ENCODE measurements at places on chromosomes 5 and 9. TPM values are rescaled to one million over a fixed set of nuclear protein-coding genes. Genes with fewer than 3 reads are reported as not detected.

GRCh38 chr5:171400169-171400568 lies 12.5 kb downstream of the NPM1 start:
- no peaks in the 10 kb centered on the region for H3K27me3 ChIP-seq
- no peak overlapping the region for H3K27ac ChIP-seq
- peaks cover 7% of the 10 kb centered on the region for H3K4me1 ChIP-seq
- H3K36me3 ChIP-seq: peaks cover 75% of the 10 kb centered on the region

DNA sequence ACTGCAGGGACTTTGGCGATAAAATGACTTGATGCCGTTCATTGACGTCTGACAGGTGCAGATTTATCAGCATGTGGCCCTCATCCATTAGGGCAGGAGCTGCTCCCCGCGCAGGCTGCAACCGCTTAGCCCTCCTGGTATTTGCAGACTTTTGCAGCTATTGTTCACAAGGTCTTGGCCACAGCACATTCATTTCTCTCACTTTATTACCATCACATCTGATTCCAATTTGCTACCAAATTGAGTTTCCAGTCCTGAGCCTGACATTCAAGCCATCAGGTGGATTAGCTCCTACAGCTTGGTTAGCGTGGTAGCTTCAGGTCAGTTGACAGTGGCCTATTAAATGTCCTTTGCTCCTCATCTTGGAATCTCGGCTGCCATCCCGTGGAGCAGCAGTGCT lies 299.2 kb downstream of the CD180 start:
- H3K4me1 ChIP-seq: no peaks in the 10 kb centered on the region
- no peak overlapping the region for H3K27ac ChIP-seq
- no peak overlapping the region for H3K4me3 ChIP-seq
- no peaks in the 10 kb centered on the region for H3K36me3 ChIP-seq
- H3K27me3 ChIP-seq: no peaks in the 10 kb centered on the region

- DNase-seq: no peak
- H3K36me3 ChIP-seq: peaks cover 18% of the 10 kb centered on the region
- no peaks in the 10 kb centered on the region for H3K27me3 ChIP-seq
Observed at GRCh38 chr9:87659534-87660419, 66.1 kb upstream of the CTSL start.

GRCh38 chr9:114503522-114504340 lies 1.5 kb downstream of the WHRN start:
- H3K27ac ChIP-seq: peak overlapping the region; percentile 91
- DNase-seq: no peak
- peaks cover 23% of the 10 kb centered on the region for H3K4me1 ChIP-seq
- H3K27me3 ChIP-seq: peaks cover 5% of the 10 kb centered on the region
- peaks cover 7% of the 10 kb centered on the region for H3K36me3 ChIP-seq
- H3K4me3 ChIP-seq: peak overlapping the region; percentile 60

- H3K27me3 ChIP-seq: no peaks in the 10 kb centered on the region
- no peak overlapping the region for H3K27ac ChIP-seq
- no peaks in the 10 kb centered on the region for H3K4me1 ChIP-seq
Observed at GRCh38 chr9:80242022-80242421, 670.3 kb downstream of the TLE4 start.

DNA sequence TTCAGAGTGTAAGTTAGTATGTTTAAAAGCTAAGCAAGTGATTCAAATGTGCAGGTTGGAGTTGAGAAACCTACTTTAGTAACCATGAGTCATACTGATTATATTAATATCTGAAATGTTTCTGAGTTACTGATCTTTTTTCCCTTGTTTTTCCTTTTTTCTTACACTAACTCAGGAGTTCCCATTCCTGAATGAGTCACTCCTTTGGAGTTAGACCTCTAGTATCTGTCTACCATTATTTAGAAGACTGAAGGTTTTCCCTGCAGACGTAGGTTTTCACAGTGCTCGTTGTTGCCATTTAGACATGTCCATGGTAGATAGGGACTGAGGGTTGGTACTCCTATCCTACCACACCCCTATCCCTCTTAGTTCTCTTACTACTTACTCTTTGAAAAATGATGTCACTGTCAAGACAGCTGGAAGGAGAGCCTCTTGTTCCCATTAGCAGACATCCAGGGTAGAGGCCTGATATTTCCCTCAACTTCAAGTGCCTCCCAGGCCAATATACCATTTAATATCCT lies 20.2 kb downstream of the OCLN start:
- H3K36me3 ChIP-seq: no peaks in the 10 kb centered on the region
- no peak overlapping the region for H3K27ac ChIP-seq
- no peaks in the 10 kb centered on the region for H3K4me1 ChIP-seq
- H3K27me3 ChIP-seq: peaks cover 3% of the 10 kb centered on the region
- DNase-seq: no peak

DNA sequence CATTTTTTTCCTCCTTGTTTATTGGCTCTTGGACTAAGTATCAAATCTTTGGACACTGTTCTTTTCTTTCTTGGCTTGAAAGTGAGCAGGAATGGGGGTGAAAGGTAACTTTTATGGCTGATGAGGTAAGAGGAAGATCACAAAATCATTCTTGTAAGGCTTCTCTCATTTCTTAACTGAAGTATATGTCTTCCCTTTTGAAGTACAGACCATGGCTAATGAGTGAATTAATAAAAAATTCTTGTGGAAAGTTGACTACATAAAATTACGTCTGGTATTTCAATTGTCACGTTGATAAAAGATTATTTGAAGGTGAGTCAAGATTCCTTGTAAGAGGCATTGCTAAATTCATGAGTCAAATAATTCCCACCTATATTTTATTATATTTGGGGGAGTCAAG lies 25.1 kb downstream of the VCAN start:
- DNase-seq: no peak
- H3K4me3 ChIP-seq: no peak overlapping the region
- no peaks in the 10 kb centered on the region for H3K36me3 ChIP-seq
- no peaks in the 10 kb centered on the region for H3K4me1 ChIP-seq
- H3K27ac ChIP-seq: no peak overlapping the region

GRCh38 chr9:32218100-32218767 lies 166.2 kb upstream of the ACO1 start:
- no peaks in the 10 kb centered on the region for H3K27me3 ChIP-seq
- DNase-seq: no peak
- H3K4me3 ChIP-seq: no peak overlapping the region
- H3K36me3 ChIP-seq: no peaks in the 10 kb centered on the region
- H3K4me1 ChIP-seq: no peaks in the 10 kb centered on the region

DNA sequence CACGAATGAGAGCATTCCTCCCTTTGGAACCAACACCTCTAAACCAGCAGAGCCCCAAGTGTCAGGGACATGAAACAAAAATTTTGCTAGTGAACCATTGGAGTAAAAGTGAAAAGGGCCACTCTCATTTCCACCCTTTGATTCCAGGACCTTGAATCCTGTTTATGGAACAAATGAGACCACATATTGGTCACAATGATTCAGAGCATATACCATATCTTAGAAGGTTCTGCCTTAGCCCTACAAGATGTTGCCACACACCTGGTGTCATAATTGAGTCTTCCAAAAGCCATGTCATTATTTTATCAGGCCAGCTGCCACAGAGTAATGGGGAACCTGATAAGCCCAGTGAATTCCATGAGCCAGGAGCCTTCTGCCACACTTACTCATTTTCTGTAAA lies 66.3 kb upstream of the ZBTB43 start:
- H3K4me3 ChIP-seq: no peak overlapping the region
- H3K4me1 ChIP-seq: no peaks in the 10 kb centered on the region
- H3K27me3 ChIP-seq: peaks cover 10% of the 10 kb centered on the region
- no peaks in the 10 kb centered on the region for H3K36me3 ChIP-seq
- DNase-seq: no peak
- no peak overlapping the region for H3K27ac ChIP-seq

DNA sequence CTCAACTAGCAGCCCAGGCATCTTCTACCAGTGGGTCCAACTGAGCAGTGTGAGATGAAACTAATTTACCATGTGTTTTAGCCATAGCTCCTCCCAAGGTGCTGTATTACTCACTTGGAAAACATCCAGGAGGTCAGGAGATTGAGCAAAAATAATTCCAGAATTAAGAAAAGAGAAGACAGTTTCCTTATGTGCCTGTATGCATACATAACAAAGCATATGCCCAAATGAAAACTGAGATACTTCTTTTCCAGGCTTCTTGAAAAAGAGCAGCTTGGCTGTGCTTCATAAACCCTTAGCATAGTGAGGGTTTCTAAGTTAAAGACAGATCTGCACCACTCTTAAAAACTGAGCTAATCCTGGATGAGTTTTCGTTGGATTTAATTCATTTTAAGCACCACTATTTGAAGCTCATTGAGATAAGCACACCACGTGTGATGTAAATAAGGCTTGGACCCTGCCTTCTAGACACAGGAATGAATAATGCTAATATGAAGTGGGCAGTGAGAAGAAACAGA lies 119.4 kb downstream of the ADAMTS12 start:
- H3K27ac ChIP-seq: no peak overlapping the region
- no peak for DNase-seq
- no peaks in the 10 kb centered on the region for H3K4me1 ChIP-seq
- no peaks in the 10 kb centered on the region for H3K36me3 ChIP-seq

DNA sequence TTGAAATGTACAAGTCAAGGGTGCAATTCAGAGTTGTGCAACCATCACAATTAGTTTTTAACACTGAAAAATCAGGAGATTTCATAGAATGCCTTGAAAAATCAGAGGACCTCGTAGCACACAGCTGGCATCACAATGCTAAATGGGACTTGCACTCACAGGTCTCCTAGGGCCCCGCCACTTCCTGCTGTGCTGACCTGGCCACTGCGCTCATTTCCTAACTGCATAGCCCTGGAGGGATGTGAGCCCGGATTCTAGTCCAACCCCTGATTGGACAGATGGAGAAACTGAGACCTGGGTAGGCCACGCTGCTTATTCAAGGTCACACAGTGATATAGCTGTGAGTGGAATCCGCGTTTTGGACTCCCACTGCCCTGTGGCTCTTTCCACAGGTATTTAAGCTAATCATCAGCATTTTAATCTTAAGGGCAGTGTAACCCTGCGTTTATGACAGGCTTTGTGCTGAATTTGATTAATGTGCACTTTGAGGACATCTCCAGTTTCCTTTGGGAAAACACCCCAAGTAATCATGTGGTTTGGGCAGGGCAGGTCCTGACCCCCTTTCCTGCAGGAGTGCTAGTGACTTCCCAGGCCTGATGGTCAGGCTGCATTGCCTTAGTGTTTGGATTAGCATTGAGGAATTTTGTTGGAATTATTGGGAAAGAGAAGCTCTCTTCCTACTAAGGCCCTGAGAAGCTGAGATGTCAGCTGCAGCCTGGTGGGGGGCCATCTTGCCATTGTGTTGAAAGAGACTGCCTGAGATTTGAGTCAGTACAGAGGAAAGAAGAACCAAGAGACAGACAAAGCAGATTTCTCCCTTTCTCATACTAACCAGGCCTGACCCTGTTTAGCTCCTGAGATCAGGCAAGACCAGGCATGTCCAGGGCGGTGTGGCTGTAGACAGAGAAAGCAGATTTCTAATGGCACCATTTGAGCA lies 36.2 kb downstream of the STC2 start:
- no peak for DNase-seq
- no peak overlapping the region for H3K4me3 ChIP-seq
- H3K27ac ChIP-seq: no peak overlapping the region
- peaks cover 15% of the 10 kb centered on the region for H3K4me1 ChIP-seq
- H3K36me3 ChIP-seq: no peaks in the 10 kb centered on the region

DNA sequence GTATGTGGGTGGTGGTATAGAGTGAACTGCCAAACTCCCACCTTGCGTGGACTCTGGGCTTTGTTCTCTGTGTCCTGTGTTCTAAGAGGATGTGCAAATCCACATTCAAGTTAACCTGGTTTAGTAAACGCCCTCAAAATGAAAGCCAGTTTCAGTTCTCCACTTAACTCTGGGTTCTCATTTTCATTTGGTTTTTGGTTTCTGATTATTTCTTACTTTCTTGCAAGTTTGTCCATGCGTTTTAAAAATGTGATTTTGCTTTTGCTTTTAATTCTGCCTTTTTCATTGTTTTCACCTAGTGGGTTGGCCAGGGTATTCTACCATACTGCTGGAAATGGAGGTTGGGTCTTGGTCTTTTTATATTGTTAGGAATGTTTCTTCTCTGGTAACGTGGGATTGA lies 38.2 kb downstream of the GALNT10 start:
- H3K4me1 ChIP-seq: no peaks in the 10 kb centered on the region
- H3K36me3 ChIP-seq: no peaks in the 10 kb centered on the region
- no peaks in the 10 kb centered on the region for H3K27me3 ChIP-seq

DNA sequence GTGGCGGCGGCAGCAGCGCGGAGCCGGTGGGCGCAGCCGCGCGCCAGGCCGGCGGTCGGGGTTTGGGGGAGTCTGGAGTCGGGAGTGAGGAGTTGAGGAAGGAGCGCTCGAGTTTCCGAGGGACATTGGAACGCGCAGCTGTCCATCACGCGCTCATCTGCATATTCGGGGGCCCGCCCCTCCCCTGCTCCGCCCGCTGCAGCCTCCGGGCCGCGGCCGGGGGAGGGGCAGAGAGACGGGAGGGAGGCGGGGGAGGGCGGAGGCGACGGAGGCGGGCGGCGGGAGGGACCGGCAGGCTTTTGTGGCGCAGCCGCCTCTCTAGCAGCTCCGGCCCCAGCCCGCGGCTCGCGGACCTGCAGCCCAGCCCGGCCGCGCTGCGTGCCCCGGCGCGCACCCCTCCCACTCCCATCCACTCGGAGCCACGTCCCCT lies at the start of gene IRX2:
IRX2 (minus strand) TSS at position 86 of the 430 bp plus-strand sequence. CDS start 264 bp downstream, outside the sequence.
- no peaks in the 10 kb centered on the region for H3K36me3 ChIP-seq
- peaks cover 9% of the 10 kb centered on the region for H3K4me1 ChIP-seq
- DNase-seq: no peak
- peaks cover 30% of the 10 kb centered on the region for H3K27me3 ChIP-seq

GRCh38 chr5:14727428-14727865 lies 62.9 kb downstream of the OTULIN start:
- no peaks in the 10 kb centered on the region for H3K36me3 ChIP-seq
- peak; percentile 82 for DNase-seq
- peaks cover 3% of the 10 kb centered on the region for H3K4me1 ChIP-seq
- H3K27ac ChIP-seq: no peak overlapping the region
- no peak overlapping the region for H3K4me3 ChIP-seq

DNA sequence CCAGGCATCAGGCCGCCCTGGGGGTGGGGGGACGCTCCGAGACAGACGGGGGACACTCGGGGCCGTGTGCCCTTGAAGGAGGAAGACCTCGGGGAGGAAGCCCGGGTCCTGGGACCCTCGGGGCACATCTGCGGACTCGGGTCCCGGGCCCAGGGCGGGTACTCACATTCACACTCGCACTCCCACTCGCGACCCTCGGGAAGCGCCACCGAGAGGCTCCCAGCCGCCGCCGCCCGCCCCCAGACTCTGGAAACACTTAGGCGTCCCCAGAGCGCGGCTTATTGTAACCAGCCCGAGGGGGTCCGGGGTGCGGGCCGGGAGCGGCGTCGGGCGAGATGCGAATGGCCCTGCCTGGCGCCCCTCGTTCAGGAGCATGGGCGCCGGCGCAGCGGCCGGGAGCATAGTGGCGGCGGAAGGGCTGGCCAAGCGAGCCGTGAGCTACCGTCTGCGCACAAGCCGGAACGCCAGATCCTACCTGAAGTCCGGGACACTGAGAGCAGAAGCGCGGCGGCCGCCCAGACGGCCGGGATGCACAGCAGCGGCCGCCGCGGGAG lies 559 bp downstream of the ROR2 start:
- H3K27me3 ChIP-seq: no peaks in the 10 kb centered on the region
- peak overlapping the region; percentile 80 for H3K4me3 ChIP-seq
- H3K27ac ChIP-seq: peak overlapping the region; percentile 79
- DNase-seq: peak; percentile 36

The TNFSF8 gene
- not detected for polyA plus RNA-seq

The PLAA gene
- polyA plus RNA-seq: 10.4 TPM

The LHX6 gene
- 12.0 TPM for polyA plus RNA-seq

The ARHGEF28 gene
- not detected for polyA plus RNA-seq

The CDKN2B gene
- not detected for polyA plus RNA-seq

The PDZD2 gene
- not detected for polyA plus RNA-seq

The NOTCH1 gene
- 8.2 TPM for polyA plus RNA-seq

The KIF4B gene
- polyA plus RNA-seq: not detected

All from K562 (cell line).